Activated naive CD4-positive, alpha-beta T cell treated with anti-CD3 and anti-CD28 coated beads, Interleukin-2, amount 50 U/mL, for 72 hours (primary cell): ENCODE measurements at places on chromosomes 3 and 15.

DNA sequence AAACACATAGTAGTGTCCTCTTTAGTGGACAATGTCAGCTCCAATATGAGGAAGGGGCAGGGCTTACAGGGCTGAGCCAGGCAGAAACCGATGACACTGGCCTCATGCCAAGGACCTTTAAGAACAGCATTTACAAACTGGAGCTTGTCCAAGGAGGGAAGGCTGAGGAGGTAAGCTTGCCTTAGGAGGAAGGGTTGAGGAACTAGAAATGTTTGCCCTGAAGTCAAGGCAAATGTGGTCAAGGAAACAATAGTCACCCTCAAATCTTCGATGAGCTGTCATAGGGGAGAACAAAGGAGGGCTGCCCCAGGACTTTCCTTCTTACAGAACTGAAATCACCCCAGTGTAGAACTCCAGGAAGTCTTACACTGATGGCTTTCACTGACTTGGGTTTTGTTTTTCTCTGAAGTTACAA lies 136.4 kb downstream of the LIPC start:
- DNase-seq: no peak

DNA sequence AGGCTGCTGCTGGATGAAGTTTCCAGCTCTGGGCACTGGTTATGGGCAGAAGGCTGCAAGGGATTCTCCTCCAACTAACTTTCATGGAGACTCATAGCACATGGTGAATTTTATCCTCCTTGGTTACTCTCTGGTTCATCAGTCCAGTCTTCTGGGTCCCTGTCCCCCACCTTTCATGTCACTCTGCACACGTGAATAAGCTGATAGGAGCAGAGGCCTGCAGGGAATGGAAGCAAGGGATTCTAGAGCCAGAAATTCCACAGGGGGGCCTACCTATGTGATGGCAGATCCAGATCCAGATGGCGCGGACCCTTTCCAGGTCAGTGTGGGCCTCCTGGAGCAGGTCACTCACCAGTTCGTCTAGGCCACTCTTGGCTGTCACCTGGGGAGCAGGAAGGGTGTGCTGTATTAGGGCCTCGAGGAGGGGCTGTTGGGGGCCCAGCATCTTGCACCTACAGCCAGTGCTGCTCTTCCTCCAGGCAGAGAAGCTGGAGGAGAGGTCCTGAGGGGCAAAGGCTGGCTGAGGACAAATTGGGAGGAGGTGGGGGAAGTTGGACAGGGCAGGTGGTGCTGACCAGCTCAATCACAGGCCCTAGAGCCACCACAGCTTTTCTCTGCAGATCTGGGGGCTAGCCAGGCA lies 30.2 kb downstream of the KY start:
- no peak for DNase-seq

GRCh38 chr15:25410649-25411048 lies 28.2 kb downstream of the UBE3A start:
- no peak for DNase-seq

DNA sequence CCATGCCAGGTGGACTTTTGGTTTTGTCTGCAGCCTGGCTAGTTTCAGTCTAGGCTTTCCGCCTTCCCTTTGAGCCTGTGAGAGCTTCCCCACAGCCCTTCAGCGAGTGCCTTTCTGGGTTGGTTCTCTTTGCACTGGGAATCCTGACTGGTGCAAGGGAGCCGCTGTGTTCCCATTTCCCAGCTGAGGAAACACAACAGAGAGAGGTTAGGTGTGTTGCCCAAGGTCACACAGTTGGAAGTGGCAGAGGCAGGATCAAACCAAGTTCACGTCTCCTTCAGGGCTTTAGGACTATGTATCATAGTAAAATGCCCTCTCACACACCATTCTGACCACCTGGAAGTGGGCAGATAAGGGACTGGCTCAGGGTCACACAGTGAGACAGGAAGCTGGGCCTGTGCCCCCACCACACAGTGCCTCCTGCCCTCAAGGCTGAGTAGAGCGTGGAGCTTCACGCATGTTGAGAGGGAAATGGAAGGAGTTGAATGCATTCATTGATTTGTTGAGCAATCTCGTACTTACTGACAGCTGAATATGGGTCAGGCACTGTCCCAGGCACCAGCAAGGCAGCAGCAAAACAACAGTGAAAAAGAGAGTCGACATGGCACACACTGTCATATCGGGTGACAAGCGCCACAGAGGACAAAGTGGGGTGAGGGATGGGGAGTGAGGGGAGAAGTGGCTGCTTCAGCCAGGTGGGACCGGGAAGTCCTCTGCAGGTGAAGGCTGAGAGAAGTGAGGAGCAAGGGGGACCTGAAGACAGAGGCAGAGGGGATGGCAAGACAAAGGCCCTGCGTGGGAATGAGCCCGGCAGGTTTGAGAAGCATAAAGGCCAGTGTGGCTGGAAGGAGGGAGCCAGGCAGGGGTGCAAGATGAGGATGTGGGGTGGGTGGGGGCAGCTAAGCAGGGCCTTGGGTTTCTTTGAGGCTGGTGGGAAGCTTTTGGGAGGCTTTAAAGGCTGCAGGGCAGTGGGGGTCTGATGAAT lies 12.3 kb upstream of the ANPEP start:
- DNase-seq: no peak

GRCh38 chr15:73345658-73346057 lies 23.1 kb downstream of the HCN4 start:
- no peak for DNase-seq

GRCh38 chr15:43508991-43509659 lies 8.3 kb upstream of the MAP1A start:
- DNase-seq: no peak

GRCh38 chr3:96101006-96101560 lies 713.3 kb upstream of the EPHA6 start:
- DNase-seq: no peak

- peak; percentile 49 for DNase-seq
Observed at GRCh38 chr3:128800241-128801187, 74.5 kb downstream of the RAB7A start.

DNA sequence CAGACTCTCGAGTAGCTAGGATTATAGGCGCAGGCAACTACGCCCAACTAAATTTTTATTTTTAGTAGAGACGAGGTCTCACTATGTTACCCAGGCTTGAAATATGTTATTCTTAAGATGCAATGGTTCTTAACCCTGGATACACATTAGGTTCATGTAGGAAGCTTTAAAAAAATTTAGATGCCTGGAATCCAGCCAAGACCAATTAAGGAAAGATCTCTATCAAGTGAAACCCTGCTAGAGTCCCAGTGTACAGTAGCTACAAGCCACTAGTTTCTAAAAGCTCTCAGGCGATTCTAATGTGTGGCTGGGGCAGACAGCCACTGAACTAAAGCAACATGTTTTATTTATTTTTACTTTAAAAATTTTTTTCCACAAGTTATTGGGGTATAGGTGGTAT lies 33.2 kb downstream of the TRIM69 start:
- DNase-seq: no peak

DNA sequence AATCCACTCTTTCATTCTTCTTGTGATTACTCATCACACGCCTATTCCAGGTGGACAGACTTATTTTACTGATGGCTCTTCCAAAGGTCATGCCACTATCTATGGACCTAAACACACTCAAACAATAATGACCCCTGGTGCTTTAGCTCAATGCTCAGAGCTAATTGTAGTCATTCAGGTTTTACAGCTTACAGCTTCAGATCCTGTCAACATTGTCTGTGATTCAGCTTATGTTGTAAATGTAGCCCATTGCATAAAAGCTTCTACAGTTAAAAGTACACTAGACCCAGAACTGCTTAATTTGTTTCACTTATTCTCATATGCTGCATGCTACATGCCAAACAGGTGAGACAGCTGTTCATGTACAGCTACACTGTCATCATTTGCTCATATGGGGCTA lies 49.2 kb downstream of the LSM3 start:
- DNase-seq: no peak

DNA sequence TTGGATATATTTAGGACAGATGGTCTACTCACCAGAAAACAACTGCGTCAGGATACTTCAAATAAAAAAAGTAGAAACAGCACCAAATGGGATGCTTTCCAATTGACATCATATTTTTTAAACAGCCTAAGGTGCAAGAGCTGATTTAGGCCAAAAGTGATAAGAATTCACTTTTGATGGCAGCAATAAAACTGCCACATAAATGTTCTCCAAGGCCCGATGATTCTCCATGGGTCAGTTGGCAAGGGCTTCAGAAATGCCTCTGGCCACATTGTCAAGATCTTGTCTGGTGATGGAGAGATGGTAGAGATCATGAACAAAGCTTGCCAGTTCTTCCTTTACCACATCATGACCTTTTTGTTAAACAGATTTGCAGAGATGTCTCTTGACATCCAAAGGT lies 38.9 kb downstream of the LDHAL6B start:
- no peak for DNase-seq
